H9 (cell line): ENCODE measurements at places on chromosomes 2 and 18.

- DNase-seq: no peak
Observed at GRCh38 chr2:231371430-231372054, 24.0 kb upstream of the B3GNT7 start.

GRCh38 chr2:189819297-189819704 lies 35.1 kb downstream of the PMS1 start:
- no peak for DNase-seq

GRCh38 chr2:100976645-100977391 lies 25.3 kb upstream of the RPL31 start:
- DNase-seq: no peak

GRCh38 chr2:157267476-157267875 lies 10.0 kb downstream of the GALNT5 start:
- DNase-seq: no peak
